IMR-90 (cell line): ENCODE measurements at places on chromosomes 2 and 18. TPM values are rescaled to one million over a fixed set of nuclear protein-coding genes. Genes with fewer than 3 reads are reported as not detected.
A peak's percentile ranks its signal among the peaks of the same experiment; 100 is the strongest.

GIGYF2 gene
- polyA plus RNA-seq, result 14.7 and 18.3 TPM in 2 replicates

DSG1 gene
- polyA plus RNA-seq, result not detected in 2 replicates

SEPTIN10 gene
- 42.4 and 55.4 TPM in 2 replicates for polyA plus RNA-seq

VWC2L gene
- not detected in 2 replicates for polyA plus RNA-seq

PSMD1 gene
- polyA plus RNA-seq, result 89.8 and 111 TPM in 2 replicates

PCARE gene
- polyA plus RNA-seq, result not detected in 2 replicates

PID1 gene
- polyA plus RNA-seq, result 1.1 and 1.9 TPM in 2 replicates

NAT8 gene
- not detected in 2 replicates for polyA plus RNA-seq

CCDC74B gene
- polyA plus RNA-seq, result 8.4 and 9.6 TPM in 2 replicates

POTEC gene
- not detected in 2 replicates for polyA plus RNA-seq

- no peak for DNase-seq
These were observed 224.5 kb downstream of the UXS1 start for GRCh38 chr2:105969552-105969951.

GRCh38 chr2:76667821-76668271 is 854.3 kb downstream of the LRRTM4 start:
- no peak for DNase-seq

GRCh38 chr2:113104054-113104611 is 23.3 kb upstream of the IL1RN start:
- DNase-seq, result no peak

GRCh38 chr2:222451224-222451674 is 26.9 kb downstream of the SGPP2 start:
- DNase-seq, result no peak

- DNase-seq, result no peak
These were observed 59.6 kb upstream of the PSME4 start for GRCh38 chr2:54030396-54030741.

GRCh38 chr18:10842861-10843260 is 306.5 kb downstream of the PIEZO2 start:
- DNase-seq, result no peak

GRCh38 chr2:44573996-44574395 is 212.2 kb downstream of the CAMKMT start:
- no peak for DNase-seq

DNA sequence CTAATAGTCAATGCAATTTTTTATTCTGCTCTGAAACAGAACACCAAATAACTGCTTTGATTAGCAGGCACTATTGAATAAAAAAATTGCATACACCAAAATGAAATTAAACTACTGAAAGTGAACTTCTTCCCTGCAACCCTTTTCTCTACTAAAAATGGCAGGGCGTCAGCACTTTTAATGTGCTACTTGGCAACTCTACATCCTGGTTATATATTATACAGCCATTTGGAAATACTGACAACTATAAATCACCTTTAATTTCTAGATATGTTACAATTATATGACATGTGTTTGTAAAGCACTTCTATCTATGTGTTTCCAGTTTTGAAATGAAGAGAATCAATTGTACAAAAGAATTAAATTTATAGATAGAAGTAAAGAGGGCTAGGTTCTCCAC is 9.9 kb downstream of the NDUFS1 start:
- no peak for DNase-seq

- DNase-seq, result no peak
These were observed 15.3 kb downstream of the EVX2 start for GRCh38 chr2:176068419-176068832.

GRCh38 chr2:227597998-227598397 is 695 bp upstream of the SCYGR2 start:
- no peak for DNase-seq

GRCh38 chr2:174878537-174879147 is 114.4 kb upstream of the CHRNA1 start:
- DNase-seq, result peak; percentile 49

DNA sequence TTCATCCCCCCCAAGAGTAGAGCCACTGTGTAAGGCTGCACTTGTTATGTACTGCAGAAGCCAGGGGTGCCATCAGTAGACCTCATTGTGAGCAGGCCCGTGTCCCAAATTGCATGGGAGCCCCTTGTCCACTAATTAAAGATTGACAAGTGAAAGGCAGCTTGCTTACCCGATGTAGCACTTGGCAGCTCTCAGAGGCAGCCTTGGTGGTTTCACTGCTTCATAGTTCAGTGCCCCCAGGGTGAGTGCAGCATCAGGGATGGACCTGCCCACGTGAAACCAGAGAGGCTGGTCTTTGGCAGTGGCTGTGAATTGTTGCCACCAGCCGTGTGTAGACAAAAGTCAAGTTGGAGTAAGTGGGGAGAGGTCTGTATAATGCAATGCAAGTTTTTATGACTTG is 13.3 kb downstream of the TUBB6 start:
- no peak for DNase-seq

- no peak for DNase-seq
These were observed 11.5 kb upstream of the RTN4 start for GRCh38 chr2:55061523-55062344.

GRCh38 chr2:217222309-217222910 is 362.5 kb upstream of the TNP1 start:
- peak; percentile 36 for DNase-seq

DNA sequence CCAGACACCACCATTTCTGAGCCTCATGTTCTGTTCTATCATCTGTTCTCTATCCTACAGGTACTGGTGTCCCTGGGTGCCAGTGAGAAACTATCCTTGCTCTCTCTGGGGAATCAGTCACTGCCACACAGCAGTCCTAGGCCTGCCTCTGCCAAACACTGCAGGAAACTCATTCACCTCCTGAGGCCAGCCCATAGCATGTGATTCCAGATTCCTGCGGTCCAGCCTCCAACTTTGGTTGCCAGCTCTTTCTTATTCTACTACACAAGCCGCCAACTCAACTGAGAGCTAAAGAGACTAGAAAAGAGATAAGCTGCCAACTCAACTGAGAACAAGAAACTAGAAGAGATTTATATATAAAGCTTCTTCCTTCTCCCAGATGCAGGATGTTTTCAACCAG is 8.8 kb upstream of the TTLL4 start:
- DNase-seq, result no peak

DNA sequence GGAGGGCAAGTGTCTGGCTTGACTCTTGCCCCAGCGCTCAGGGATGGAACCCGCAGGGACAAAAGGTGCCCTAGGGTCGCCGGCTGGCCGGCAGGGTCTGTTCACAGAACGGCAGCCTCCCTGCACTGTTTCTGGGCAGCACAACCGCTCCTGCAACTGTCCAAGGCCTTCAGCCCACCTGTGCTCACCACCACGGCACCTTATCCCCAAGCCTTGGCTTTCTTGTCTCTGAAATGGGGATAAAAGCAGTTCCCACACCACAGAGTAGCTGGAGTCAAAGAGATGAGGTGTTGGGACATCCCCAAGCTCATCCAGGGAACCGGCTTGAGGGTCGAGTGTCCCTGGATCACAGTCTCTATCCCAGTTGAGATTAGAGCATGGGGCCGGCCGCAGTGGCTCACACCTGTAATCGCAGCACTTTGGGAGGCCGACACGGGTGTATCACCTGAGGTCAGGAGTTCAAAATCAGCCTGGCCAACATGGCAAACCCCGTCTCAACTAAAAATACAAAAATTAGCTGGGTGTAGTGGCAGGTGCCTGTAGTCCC is 4.7 kb downstream of the SNORC start:
- DNase-seq, result no peak

DNA sequence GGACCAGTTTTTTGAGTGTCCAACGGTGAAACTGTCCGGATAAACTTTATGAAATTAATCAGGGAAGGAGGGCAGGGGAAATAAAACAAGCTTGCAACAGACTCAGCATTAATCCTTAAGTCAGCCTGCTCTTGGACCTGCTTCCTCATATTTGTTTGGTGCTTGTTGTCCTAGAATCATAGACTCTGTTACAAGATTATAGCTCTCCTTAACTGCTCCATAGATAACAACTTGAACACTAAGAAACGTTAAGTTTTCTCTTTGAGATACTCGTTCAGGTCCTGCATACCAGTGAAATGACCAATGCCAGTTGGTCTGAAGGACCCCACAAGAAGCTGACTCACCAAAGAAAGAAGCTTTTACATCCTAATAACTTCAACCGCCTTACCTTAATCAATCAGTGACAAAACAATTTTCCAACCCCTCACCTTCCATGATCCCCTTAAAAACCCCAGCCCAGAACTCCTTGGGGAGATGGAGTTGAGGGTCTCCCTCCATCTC is 493.2 kb downstream of the PID1 start:
- peak; percentile 4 for DNase-seq
